ENCODE measurements at places on chromosomes 1 and 21.

DNA sequence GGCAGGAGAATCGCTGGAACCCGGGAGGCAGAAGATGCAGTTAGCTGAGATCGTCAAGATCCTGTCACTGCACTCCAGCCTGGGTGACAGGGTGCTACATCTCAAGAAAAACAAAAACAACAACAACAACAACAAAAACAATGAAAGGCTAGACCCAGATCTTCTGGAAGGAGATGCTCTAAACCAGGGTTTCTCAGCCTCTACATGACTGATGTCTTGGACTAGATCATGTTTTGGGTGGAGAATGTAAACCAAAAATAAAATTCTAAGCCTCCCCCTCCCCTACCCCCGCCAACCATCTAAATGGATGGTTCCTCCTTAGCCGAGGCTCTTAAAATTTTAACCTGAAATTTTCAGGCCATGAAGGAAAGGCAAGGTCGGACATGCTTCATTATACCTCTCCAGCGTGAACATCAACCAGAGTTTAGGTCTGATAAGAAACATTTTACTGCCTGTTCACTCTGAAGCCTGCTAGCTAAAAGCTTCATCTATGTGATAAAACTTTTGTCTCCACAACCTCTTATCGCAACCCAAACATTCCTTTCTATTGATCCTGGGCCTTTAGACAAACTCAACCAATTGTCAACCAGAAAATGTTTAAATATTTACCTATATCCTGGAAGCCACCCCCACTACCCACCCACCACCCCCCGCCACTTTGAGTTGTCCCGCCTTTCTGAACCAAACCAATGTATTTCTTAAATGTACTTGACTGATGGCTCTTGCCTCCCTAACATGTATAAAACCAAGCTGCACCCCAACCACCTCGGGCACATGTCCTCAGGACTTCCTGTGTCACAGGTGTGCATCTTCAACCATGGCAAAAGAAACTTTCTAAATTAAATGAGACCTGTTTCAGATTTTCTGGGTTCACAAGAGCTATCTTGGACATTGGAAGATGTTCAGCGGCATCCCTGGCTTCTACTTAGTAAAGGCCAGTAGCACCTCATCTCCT, 1.9 kb upstream of the CAPN2 start:
- DNase-seq, result no peak

DNA sequence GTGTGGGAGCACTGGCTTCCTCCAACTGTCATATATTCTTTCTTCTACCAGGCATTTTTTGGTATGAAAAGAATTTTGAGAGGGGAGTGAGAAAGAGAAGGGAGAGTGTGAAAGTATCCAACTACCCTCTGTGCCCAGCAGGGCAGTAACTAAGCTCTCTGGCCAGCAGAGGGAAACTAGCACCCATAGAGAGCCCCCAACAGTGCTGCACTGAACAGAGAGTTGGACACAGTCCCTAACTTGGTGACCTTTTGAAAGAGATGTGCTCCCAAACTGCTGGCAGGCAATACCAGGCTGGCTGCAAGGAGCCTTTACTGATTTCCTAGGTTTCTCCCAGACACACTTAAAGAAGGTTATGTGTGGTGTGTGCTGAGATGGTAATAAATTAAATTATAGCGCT, 118.8 kb upstream of the PBX1 start:
- DNase-seq, result no peak

DNA sequence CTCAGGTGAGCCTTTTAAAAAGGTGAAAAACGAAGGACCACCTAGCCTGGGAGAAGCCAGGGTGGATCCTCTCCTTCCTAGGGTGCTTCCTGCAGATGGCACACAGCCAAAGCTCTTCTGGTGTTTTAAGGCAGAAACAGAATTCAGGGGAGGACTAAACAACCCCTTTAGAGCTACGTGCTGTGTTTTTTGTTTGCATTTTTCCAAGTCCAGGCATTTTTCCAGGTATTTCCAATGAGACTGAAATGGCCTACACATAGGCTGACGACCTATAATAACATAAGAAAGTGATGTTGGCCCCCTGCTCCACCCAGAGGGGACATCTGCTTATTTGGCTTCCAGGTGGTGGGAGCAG, 83.8 kb downstream of the CAPZB start:
- no peak for DNase-seq

DNA sequence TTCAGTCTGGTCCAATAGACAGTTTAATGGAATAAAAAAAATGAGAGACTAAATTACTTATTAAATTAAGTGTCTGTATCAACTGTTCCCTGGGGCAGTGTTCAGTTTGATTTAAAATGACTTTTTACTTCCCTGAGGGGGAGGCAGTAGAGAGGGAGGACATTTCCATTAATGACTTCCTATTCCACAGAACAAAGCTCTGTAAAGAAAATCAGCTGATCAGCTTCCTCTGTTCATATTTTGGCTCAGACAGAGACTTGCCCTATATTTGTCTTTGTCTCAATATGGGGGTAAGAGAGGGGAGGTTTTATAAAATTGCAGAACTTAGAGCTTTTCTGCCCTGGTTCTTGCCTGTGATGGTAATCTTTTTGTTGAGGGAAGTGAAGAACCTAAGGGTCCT, 8.4 kb downstream of the CFAP126 start:
- no peak for DNase-seq

DNA sequence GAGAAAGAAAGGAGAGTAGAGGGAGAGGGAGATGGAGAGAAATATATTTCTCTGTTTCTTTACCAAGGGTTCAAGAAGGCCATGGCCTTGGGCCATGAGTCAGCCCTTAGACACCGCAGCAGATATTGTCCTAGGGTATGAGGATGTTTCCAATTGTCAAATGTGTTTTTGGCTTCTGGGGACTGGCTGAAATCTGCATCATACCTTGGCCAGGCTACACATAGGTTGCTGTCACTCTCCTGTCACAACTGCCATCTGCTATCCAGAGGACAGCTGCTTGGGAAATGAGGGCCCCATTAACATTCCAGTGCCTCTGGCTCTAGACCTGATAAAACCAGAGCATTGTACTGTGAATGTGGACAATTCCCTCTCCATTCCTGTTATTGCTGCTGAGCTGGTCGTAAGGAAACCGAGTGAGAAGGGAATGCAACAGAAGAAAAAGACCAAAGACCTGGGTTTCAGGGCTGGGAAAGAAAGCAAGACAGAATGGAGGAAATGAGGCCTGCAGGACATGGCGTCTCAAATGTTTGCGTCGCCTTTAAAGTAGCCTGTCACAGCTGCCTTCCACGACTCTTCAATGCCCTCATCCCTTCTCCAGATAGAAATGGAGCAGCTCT, 8.8 kb upstream of the PIGC start:
- no peak for DNase-seq

GRCh38 chr1:247551721-247552120, 2.8 kb downstream of the GCSAML start:
- DNase-seq, result no peak

- no peak for DNase-seq
These were observed 28.1 kb downstream of the TSHB start for GRCh38 chr1:115057661-115058254.

- DNase-seq, result no peak
These were observed 730.7 kb upstream of the ZP4 start for GRCh38 chr1:238621405-238621804.

GRCh38 chr1:168338589-168339503, 58.2 kb downstream of the TBX19 start:
- no peak for DNase-seq

DNA sequence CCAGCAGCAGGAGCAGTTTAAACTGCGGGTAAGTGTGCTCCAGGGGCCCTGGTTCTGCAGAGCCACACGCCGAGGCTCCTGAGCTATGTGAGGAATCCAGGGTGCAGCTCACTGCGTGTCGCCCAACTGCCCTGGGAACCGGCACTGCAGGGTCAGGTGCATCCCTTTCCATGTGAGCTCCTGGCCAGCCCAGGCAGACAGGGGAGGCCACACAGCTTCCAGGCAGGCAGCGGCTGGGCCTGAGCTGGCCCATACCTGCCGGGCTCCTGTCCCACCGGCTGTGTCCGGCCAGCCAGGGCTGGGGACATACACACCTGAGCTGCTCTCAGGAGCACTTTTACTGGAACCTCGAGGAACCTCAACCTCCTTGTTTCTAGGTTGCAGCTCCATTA, 18.6 kb upstream of the COL18A1 start:
- DNase-seq, result no peak

DNA sequence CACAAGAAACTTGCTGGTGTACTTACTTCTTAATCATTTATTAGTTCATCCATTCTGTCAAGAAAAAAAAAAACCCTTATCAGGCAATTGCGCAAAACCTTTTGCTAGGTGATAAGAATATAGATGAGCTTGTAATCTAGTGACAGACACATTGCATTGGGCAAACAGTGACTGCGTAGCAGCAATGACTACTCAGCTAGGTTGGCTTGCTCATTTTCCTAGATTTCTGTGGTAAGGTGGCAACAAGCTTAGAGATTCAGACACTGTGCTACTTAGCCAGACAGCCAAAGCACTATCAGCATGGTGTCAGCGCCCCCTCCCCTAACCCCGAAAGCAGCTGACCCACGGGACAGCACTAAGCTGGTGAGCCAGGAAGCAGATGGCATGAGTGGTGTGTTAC, 203.1 kb downstream of the BARHL2 start:
- no peak for DNase-seq

GRCh38 chr1:87927391-87928280, 599.0 kb downstream of the LMO4 start:
- no peak for DNase-seq

GRCh38 chr1:187300081-187300480, 471.3 kb downstream of the PLA2G4A start:
- no peak for DNase-seq

GRCh38 chr1:228303596-228303995, 95.8 kb downstream of the OBSCN start:
- no peak for DNase-seq

- no peak for DNase-seq
These were observed 28.2 kb downstream of the SLC30A10 start for GRCh38 chr1:219900201-219900600.

DNA sequence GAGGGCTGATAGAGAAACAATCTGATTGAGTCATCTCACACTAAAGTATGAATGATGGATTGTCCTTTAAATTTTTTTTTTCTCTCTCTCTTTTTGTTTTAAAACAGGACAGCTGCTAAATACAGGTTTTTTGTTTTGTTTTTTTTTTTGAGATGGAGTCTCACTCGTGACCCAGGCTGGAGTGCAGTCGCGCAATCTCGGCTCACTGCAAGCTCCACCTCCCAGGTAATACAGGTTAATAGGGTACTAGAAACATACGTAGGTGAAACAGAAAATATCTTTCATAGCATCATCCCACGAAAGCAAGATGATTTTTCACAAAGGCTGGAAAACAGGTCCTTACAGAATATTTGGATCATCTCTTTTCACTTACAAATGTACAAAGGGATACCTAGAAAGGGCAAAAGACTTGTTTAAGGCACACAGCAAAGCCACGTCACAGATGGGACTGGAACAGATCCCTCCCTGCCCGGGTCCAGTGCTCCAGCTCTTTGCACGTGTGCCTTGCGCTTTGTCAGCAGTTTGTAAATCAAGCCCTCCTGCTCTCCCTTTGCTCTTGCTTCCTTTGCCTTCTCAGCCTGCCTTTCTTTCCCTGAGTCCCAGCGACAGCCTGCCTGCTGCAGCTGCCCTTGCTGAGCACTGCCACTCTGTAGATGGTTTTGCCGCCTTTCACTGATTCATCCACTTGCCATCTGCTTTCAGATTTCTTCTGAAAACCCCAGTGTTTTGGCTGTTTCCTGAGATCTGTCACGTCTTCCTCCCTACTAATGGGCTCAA, 171.3 kb upstream of the BEND5 start:
- DNase-seq, result no peak

- DNase-seq, result peak; percentile 3
These were observed 127.3 kb upstream of the PLD5 start for GRCh38 chr1:242651817-242652216.

- no peak for DNase-seq
These were observed 37.5 kb upstream of the ARF1 start for GRCh38 chr1:228044961-228045360.

DNA sequence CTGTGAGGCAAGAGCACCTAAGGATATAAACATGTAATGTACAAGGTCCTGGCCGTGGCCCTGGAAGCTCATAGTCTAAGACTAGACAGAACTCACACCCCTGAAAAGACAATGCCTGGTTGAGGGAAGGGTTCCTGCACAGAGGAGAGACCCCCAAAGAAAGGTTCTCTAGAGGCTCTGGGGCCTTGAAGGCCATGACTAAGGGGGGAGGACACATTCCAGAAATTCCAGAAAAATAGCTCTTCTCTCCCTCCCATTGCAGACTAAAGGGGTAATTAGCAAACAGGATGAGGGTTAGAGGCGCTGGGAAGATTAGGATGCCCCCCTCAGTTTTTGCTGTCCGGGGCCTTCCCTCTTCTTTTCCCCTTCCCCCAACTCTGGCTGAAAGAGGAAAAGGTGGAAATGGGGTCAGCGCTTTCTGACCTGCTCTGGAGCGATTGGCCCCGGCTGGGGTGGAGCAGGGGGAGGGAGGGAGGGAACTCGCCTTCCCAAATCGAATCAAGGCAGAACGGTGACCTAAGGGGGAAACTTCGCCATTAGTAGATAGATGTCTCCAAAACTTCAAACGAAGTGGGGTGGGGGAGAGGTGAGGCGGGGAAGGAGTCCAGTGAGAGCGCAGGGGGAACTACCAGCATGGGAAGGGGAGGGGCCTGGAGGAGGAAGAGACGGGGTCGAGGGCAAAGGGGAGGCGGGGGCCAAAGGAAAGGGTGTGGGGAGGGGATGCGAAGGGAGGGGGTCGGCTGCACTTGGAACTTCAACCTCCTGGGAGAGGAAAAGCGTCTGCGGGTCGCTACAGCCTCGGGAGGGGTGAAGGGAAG, 11.8 kb downstream of the PAX7 start:
- no peak for DNase-seq

- no peak for DNase-seq
These were observed 40.1 kb downstream of the PRPF38A start for GRCh38 chr1:52444463-52444862.

DNA sequence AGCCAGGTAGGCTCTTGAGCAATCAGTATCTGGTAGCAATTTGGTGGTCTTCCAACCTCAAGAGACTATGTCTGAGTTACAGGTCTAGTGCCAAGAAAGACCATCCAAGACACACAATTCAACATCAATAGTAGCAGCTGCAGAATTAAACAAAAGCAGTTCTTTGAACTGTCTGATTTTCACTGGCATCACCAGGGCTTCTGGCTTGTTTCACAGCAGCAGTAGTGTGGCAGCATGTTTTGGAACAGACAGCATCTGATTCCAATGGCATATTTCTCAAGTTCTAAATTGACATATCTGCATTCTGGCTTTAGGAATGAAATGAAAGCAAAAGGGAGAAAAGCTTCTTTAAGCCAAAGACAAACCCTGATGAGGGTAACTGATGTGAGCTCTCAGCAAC, 334.7 kb upstream of the PRMT6 start:
- DNase-seq, result no peak

DNA sequence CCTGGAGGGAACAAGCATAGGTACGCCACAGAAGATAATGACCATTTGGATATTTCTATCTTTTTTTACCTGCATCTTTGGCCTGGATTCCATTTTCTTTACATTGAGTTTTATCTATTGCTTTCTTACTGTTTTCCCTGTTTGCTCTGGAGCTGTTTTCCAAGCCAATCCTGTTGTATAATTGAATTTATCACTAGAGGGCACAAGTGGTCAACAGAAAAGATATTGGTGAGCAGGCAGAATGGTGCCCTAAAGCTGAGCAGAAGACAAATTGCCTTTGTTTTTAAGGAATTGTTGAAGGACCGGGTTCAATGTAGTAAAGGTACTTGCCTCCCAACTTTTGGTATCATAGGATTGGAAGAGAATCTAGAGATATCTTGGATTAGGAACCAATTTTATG, 152.8 kb downstream of the PPP1R12B start:
- no peak for DNase-seq
